Activated T-cell treated with anti-CD3 and anti-CD28 coated beads, Interleukin-2, amount 50 U/mL, for 1 hour (primary cell): ENCODE measurements at places on chromosomes 11 and 22.

DNA sequence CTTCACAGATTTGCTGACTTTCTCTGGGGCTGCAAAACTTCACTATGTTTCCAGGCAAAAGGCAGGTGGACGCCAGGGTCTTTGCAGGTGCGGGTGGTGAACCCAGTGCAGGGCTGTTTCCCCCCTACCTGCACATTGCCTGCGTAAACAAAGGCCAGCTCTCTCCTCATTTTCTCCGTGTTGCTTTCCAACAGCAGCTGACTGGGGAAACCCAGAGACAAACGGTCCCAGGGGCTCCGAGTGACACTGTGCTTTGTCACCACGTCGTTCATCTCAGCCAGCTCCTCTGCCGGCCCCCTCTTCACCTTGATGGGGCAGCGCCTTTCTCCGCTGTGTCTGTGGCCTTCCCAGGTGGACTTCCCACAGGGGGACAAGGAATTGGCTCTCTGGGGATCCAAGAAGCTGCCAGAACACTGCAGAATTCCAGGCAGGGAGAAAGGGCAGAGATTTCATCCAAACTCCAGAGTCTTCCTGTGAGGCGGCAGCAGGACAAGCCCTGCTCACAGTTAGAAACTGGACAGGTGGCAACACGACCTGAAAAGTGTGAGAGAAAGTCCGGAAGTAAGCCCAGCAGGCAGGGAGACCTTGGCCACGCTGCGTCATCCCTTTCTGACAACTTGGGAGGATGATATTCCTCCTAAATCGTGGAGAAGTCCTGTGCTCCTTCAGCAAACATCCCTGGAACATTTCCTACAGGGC is 1493.7 kb downstream of the TBC1D22A start:
- DNase-seq = no peak

GRCh38 chr11:13434247-13435205 is 28.5 kb downstream of the BTBD10 start:
- DNase-seq = no peak

DNA sequence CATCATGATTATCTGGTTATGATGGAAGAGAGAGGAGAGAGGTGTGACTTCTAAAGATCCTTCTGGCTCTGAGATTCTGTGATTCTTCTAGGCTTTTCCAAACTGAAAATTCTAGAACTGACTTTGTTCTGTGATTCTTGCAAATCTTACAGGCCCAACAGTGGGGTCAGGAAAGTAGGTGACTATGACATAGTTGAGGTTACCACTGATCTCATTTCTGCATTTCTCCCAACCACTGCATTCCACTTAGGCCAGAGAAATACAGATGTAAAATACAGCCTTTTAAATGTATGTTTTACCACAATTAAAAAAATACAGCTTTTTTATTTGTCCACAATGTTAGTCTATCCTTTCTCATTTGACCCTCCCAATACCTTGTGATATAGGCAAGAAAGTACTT is 83.7 kb downstream of the STIM1 start:
- DNase-seq = no peak

DNA sequence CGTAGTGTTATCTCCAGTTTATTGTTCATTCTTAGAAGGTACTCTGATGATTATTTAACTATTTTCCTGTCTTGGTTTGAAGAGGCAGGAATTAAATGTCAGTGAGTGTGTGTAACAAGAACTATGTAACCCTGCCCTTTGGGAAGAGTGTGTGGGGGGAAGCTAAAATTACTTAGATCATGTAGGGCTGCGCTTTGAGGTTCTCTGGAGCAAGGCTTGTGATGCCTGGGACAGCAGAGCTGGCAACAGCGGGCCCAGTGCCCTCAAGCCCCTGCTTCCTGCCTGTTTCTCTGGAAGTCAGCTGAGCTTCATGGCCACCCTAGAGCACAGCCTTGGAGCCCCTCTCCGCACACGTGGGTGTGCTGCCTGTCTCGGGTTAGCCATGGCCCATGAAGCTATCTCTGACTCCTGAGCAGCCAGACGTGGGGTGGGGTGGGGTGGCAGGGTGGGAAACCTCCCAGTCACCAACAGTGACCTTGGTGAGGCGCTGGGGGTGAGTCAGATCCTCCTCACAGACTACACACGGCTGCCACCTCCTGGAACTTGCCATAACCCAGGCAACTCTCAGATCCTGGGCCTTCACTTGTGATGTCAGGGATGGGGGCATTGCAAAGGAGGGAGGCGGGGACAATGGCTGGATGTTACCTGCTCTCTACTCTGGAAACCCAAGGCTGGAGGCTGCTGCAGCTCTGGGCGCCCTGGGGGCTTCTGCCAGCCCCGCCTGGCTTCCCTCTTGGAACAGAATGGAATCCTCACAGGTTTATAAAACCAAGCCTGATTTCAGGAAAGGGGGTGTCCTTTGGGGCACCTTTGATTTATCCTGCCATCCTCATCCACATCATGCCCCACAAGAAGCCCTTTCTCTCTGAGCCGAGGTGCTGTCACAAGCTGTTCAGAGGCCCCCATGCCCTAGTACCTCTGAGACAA is 88.6 kb downstream of the SNX19 start:
- DNase-seq = no peak

- no peak for DNase-seq
Measured at GRCh38 chr22:49234459-49234858, 593.2 kb downstream of the BRD1 start.
